ENCODE measurements at places on chromosomes 13 and 19.

- DNase-seq, result no peak
Measured at GRCh38 chr13:113546571-113547237, 37.8 kb upstream of the TFDP1 start.

DNA sequence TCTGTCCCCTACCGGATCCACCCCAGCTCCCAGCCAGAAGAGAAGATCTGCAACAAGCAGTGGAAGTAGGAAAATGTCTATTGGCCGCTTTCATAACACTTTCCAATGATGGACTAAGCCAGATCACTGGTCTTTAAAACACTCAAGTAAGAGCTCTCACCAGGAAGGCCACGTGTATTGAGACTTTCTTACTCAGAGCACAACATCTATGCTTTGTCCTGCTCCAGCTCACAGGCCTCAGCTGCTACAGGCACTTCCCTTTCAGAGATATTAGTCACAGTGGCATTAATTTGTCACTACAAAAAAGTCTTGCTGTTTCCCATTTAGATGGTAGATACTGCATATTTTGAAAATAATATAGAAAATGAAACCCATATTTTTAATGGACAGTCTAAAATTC, 164.2 kb downstream of the ABCC4 start:
- DNase-seq, result no peak

- no peak for DNase-seq
Measured at GRCh38 chr19:34806976-34807860, 34.2 kb upstream of the ZNF599 start.

DNA sequence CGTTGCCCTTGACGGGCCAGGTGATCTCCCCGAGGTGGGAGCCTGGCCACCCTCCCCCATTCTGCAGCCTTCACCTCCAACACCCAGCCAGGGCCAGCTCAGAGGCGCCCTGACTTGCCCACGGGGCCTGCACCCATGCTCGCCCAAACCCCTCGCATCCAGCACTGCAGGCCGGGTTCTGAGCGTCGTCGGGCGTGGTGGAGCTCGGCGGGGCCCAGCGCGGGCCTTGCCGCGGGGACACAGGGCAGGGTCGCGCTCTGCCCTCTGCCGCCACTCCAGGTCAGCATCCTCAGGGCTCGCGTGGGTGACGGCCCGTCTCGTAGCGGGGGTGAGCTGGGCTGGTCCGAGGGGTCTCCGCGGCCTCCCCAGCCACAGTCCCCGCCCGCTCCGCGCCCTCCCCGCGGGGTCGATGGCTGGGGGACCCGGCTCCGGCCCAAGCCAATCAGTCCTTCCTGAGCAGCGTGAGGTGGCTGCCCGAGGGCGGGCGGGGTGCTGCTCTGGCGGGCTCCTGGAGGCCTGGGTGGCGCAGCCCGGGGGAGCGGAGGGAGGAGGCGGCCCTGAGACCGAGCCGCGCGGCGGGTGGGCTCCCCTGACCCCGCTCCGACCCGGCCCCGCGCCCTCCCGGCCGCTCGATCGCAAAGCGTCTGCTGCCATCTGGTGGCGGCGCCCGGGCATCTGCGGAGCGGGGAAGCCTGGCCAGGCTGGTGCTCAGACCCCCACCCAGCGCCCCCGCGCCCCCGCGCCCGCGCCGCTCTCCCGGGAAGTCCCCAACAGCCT, 61.4 kb downstream of the CCNE1 start:
- no peak for DNase-seq

DNA sequence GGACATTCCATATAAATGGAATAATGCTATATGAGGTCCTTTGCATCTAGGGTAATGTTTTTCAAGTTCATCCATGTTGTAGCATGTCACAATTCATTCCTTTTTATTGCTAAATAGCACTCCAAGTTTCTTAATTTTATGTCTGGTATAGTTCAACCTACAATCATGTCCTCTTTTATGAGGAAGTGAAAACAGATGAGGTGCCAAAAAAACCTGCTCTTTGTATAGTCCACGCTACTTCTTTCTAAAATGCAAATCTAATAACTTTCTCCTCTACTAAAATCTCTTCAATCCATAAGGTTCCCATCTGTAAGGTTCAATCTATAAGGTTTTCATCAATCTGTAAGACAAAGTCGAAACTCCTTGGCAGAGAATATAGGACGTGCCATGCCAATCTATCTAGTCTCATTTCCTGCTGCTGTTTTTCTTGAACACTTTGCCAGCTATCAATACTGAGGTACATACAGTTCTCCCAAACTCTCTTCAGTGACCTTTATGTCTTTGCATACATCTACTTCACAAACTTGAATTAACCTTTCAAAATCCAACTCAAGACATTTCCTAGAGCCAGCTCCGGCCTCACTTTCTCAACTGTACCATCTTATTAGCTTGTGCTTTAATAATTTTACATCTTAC, 33.7 kb downstream of the INTS6 start:
- DNase-seq, result no peak

DNA sequence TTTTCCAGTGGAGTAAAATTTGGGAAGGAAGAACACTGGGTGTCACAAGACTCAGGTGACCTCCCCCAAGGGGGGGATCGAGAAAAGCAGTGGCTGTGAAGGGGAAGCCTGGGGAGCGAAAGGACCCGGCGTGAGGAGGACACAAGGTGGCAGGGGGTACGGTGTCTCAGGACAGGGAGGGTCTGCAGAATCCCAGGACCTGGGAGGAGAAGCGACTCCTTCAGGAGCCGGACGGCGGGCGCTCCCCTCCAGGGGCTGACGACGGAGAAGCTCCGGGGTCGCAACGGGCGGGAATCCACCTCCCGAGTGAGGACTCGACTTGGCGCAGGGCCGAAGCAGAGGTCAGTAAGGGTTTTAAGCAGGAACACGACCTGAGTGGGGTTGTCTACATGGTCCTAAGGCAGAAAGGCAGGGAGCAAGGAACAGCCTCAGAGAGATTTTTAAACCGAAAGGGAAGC, 529 bp downstream of the ZNF836 start:
- no peak for DNase-seq
